ENCODE measurements at places on chromosomes 3 and 15.

- DNase-seq: no peak
These were observed 125.4 kb downstream of the FMN1 start for GRCh38 chr15:33069161-33069560.

- no peak for DNase-seq
These were observed 158.8 kb upstream of the GPR149 start for GRCh38 chr3:154588831-154589230.

DNA sequence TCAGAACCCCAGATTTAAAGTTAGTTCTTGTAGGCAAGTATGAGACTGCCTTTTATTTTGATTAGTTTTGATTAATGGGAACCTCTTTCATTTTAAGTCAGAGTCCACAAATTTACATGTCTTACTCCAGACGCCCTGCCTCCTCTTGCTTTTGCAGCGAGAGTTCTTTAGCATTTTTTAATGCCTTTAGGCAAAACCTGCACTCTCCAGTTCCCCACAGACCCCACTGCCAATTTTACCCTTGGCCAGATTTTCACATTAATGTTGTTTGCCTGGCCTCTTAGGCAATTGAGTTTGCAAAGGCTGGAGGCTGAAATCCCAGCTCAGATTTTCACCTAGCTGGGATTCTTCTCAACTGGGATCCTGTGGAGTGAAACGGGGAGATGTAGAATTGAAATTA lies 85.8 kb downstream of the GAP43 start:
- no peak for DNase-seq

GRCh38 chr3:54573858-54574257 lies 354.0 kb downstream of the LRTM1 start:
- DNase-seq: no peak

GRCh38 chr3:167054926-167055325 lies 325.2 kb downstream of the ZBBX start:
- DNase-seq: no peak

DNA sequence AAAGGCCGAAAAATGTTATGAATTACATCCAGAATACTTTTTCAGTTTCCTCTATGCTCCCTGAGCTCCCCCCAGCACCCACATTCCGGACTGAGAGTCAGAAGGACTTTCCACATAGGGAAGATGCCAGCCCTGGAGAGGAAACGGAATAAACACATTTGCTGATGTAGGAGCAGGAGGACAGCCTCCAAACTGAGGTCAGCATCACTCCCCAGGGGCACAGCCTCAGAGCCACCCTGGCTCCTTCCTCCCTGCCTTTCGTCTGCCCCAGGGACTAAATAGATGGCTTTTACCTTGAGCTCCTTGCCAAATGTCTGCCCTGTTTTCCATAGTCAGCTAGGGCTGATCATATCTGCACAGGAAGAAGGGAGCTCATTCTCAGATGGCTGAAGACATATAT lies 22.6 kb upstream of the SLCO2A1 start:
- no peak for DNase-seq

GRCh38 chr3:32998631-32999451 lies 47.4 kb downstream of the CCR4 start:
- DNase-seq: no peak

- DNase-seq: no peak
These were observed 3.5 kb downstream of the SPATA12 start for GRCh38 chr3:57064001-57064400.

GRCh38 chr15:93250209-93250608 lies 161.2 kb upstream of the RGMA start:
- DNase-seq: no peak

DNA sequence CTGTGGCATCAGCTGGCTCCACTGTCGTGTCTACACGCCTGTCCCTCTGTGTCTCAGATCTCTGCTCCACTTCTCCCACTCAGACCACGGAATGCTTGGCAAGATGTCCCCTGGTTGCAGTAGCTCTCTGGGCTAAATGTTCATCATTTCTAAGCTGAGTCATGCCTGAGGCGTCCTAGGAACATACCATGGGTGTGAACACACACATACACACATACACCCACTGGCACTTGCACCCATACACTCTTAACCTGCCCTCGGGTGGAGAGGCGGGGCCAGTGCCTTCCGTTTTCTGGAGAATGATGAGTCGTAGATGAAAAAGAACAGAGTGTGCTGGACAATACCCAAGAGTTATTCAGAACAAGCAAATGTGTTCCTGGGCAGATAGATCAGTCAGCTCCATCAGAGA lies 72.4 kb downstream of the SENP2 start:
- DNase-seq: no peak

DNA sequence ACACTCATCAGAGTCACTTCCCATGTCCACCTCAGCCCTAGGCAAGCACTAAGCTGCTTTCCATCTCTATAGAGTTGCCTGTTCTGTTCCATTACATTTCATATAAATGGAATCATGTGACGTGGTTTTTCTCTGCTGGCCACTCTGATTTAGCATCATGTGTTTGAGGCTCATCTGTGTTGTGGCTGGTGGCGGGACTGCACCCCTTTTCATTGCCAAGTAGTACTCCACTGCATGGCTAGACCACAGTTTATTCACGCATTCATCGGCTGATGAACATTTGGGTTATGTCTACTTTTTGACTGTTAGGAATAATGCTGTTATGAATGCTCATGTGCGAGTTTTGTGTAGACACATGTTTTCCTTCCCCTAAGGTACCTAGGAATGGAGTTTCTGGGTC lies 114.9 kb downstream of the TMEM266 start:
- DNase-seq: no peak

- no peak for DNase-seq
These were observed 195.6 kb downstream of the ZBBX start for GRCh38 chr3:167184511-167184910.

GRCh38 chr3:11289864-11290263 lies 17.7 kb downstream of the ATG7 start:
- no peak for DNase-seq

DNA sequence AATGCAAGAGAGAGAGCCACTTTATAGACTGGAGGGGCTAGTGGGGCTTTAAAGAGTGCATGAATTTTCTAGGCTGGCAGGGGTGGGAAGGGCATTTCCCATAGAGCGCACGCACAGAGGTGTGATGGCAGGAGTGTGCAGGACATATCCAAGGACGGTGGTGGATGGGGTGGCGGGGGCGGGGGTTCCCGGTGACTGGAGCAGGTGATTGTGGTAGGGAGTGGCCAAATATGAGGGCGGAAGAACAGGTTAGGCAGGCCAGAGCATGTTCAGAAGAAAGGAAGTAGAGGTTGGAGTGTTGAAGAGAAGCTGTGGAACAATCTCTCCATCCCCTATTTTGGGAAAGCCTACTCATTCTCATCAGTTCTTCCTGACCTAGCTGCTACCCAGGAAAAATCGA lies 18.1 kb downstream of the FAM81A start:
- DNase-seq: no peak

GRCh38 chr3:72591522-72592421 lies 256.5 kb downstream of the SHQ1 start:
- peak; percentile 47 for DNase-seq

Data from head of caudate nucleus (tissue), 42 donors.